ENCODE measurements at places on chromosomes 5 and 9. TPM values are rescaled to one million over a fixed set of nuclear protein-coding genes. Genes with fewer than 3 reads are reported as not detected.

- no peaks in the 10 kb centered on the region for H3K4me1 ChIP-seq
- H3K36me3 ChIP-seq = no peaks in the 10 kb centered on the region
- no peaks in the 10 kb centered on the region for H3K27me3 ChIP-seq
- H3K4me3 ChIP-seq = no peak overlapping the region
- no peak for DNase-seq
These were observed 136.4 kb downstream of the ICE1 start for GRCh38 chr5:5558638-5559527.

- H3K4me3 ChIP-seq = no peak overlapping the region
- H3K36me3 ChIP-seq = no peaks in the 10 kb centered on the region
- H3K4me1 ChIP-seq = no peaks in the 10 kb centered on the region
- DNase-seq = no peak
These were observed 196.1 kb downstream of the ANXA1 start for GRCh38 chr9:73347720-73348119.

The EIF4E1B gene
- polyA plus RNA-seq = 1.5 TPM

DNA sequence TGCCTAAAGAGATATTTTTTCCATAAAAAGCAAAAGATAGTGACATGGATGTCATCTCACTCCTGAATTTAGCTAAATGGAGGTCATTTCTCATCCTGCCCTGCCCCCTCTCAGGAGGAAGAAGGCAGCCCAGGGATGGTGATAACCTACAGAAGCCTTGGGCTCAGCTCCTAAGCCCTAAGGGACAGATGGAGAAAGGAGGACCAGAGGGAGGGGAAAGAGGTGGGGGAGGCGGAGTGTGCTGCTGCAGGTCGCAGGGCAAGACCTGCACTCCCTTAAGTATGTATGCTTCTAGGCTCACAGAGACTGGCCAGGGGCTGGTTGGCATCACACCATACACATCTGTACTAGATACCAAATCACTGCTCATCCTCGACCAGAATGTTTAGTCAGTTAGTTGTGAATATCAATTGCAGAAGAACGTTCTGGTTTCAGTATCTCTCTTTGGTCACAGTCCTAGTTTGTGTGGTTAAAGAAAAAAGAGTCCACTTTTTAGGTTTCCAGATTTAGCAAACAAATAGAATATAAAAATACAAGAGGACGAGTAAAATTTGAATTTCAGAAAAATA, 18.4 kb upstream of the CDKN2AIPNL start:
- no peak for DNase-seq
- H3K4me3 ChIP-seq = no peak overlapping the region
- H3K36me3 ChIP-seq = no peaks in the 10 kb centered on the region
- no peaks in the 10 kb centered on the region for H3K27me3 ChIP-seq

The CDX1 gene
- not detected for polyA plus RNA-seq

GRCh38 chr9:12776513-12777055, 1.8 kb downstream of the LURAP1L start:
- no peaks in the 10 kb centered on the region for H3K4me1 ChIP-seq
- H3K27ac ChIP-seq = peak overlapping the region; percentile 92
- peak; percentile 82 for DNase-seq

DNA sequence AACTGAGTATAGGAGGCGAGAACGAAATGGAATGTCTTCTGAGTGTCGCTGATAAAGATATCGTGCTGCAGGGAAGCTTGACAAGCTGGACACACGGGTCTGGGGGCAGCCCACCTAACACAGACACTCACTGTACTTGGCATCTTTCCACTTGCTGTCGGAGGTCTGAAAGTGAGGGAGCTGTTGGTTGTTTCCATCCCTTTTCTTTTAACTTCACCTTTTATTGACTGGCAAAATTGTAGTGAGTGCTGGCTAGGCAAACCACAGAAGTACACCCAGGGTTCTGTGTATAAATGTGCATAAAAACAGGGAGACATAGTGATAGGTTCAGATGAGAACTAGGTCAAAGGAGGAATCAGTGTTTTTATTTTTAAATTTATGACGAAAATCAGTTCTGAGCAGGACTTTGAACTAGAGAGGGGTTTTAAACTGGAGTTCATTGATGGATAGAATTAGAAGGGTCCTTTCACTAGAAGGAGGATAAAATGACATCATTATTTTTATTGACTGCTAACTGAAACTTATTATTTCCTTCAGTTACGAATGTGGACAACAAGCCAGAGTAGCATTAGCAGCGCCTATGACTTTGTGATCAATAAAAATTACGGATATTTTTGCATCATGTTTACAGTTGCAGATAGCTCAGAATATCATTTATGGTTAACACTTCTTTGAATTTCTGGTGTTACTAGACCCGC, 817 bp downstream of the GAPVD1 start:
- H3K4me1 ChIP-seq = peaks cover 8% of the 10 kb centered on the region
- H3K36me3 ChIP-seq = no peaks in the 10 kb centered on the region
- H3K27me3 ChIP-seq = no peaks in the 10 kb centered on the region
- H3K27ac ChIP-seq = no peak overlapping the region

DNA sequence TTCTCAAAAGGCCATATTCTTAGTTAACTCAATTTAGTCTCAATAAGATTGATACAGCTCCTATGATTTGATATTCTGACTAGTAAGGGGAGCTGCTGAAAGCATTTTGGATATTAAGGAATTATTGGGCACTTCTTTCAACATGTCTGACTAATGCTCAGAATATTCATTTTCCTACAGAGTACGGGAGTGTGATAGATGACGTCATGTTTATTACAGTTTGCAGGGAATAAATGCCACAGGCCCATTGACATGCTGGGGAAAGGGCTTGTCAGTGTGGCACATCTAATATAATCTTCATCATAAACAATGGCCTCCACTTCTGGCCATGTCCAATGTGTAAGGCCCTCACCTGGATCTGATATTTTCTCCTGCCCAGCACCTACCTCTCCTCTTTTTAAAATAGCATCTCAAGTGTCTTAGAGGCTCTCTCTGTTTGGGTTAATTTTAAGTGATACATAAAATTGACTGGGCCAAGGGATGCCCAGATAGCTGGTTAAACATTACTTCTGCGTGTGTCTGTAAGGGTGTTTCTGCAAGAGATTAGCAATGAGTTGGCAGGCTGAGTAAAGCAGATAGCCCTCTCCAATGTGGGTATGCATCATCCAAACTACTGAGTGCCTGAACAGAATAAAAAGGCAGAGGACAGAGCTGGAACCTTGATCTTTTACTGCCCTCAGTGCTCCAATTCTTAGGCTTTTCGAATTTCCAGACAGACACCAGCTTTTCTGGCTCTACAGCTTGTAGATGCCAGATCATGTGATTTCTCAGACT, 99.3 kb downstream of the SLC24A2 start:
- no peak overlapping the region for H3K4me3 ChIP-seq
- H3K36me3 ChIP-seq = no peaks in the 10 kb centered on the region
- H3K4me1 ChIP-seq = no peaks in the 10 kb centered on the region
- no peak for DNase-seq
- no peak overlapping the region for H3K27ac ChIP-seq
- no peaks in the 10 kb centered on the region for H3K27me3 ChIP-seq

DNA sequence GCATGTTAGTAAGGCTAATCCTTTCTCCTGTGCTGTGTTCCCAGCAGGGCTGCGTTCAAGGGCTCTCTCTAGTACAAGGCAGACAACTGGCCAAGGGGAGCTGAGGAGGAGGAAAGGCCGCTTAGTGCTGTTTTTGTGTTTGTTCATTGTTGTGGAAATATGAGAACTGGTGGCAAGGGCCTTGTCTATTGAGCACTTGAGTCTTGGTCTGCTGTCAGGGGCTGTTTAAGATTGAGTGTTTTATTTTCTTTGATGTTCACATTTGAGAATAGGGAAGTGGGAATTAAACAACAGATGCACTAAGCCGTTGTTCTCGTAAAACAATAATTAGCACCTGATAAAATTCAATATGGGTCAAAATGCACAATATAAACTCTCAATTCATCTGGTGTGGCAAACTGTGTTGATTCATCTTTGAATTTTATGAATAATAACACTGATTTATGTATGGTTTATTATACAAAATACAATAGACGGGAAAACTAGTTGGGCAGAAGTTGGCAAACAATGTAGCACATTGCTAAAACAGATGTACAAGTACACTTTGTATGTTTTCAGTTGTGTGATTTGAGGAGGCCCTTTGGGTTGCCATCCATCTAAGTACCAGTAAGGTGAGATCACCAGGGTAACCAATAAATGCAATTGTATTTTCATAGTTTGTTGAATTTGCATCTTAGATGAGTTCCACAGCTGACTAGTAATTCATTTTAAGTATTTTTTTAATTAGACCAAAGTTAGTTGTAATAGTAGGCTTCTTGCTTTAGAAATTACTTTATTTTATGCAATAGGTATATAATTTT, 97.6 kb upstream of the GRHPR start:
- H3K4me3 ChIP-seq = no peak overlapping the region
- no peak for DNase-seq
- H3K36me3 ChIP-seq = no peaks in the 10 kb centered on the region
- H3K27ac ChIP-seq = no peak overlapping the region
- H3K4me1 ChIP-seq = peaks cover 33% of the 10 kb centered on the region
- H3K27me3 ChIP-seq = no peaks in the 10 kb centered on the region

- H3K4me1 ChIP-seq = peaks cover 8% of the 10 kb centered on the region
- no peak for DNase-seq
- H3K4me3 ChIP-seq = no peak overlapping the region
These were observed 61.7 kb downstream of the JMY start for GRCh38 chr5:79297661-79298060.

GRCh38 chr9:97405551-97405950, 6.3 kb upstream of the TDRD7 start:
- no peak overlapping the region for H3K27ac ChIP-seq
- no peak overlapping the region for H3K4me3 ChIP-seq
- H3K4me1 ChIP-seq = peaks cover 7% of the 10 kb centered on the region
- H3K27me3 ChIP-seq = no peaks in the 10 kb centered on the region

DNA sequence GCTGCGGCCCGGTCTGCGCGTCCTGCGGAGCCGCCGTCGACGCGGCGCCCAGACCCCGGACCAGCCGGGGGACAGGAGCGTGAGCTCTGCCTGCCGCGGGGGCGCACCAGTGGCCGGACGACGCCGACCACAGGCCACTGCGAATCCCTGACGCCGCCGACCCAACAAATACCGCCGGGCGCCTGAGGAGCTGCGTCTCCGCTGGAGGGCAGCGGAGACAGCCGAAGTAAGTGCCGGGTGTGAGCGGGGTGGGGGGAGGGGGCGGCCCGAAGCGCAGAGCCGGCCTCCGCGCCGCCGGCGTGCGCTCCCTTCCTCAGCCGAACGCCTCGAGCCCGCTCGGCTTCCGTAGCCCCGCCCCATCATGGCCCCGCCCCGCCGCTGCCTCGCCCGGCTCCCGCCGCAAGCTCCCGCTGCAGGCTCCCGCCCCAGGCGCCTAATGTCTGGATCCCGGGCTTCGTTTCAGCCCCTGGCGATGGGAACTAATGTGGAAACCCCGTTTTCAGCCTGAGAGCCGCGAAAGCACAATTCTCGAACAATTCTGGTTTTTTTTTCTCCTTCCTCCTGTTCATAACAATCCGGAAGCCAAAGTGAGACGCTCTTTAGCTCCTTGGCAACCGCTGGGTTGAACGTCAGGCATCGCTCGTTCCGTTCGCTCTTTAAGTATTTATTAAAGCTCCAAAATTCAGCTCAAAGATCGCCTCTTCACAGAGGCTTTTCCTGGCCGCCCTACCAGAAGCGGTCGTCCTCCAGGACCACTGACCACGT, at the start of gene RFK:
Gene RFK, minus strand, starts transcription at position 232 of the 765 bp plus-strand sequence. CDS start 255 bp downstream, outside the sequence.
- peak within 1 kb of the TSS; percentile 94 for H3K27ac ChIP-seq
- H3K27me3 ChIP-seq = no peaks in the 10 kb centered on the region
- no peaks in the 10 kb centered on the region for H3K4me1 ChIP-seq

The SLCO6A1 gene
- not detected for polyA plus RNA-seq

DNA sequence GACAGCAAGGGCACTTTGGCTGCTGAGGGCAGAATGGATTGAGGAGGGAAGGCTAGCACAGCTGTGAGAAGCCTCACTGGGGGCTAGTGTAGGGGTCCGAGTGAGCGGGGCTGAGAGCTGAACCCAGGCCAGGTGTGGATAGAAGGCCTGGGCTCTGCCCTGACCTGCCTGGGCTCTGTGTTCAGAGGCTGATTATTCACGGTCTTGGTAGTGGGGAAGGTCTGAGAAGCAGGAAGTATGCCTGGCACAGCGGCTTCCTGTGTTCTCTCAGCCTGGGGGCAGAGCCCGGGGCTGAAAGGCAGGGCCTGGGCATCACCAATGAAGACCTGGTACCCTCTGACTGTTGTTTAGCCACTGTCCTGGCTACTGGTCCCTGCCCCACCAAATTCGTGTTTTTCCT, 136.4 kb upstream of the TBC1D2 start:
- H3K27me3 ChIP-seq = no peaks in the 10 kb centered on the region
- H3K4me1 ChIP-seq = no peaks in the 10 kb centered on the region
- no peaks in the 10 kb centered on the region for H3K36me3 ChIP-seq
- no peak overlapping the region for H3K27ac ChIP-seq

The PLPP7 gene
- 0.94 TPM for polyA plus RNA-seq

GRCh38 chr9:136327304-136327974, at the start of gene GPSM1:
Gene GPSM1, plus strand, starts transcription at chr9:136327539. Its CDS starts 157 bp downstream, at chr9:136327696.
- peaks cover 7% of the 10 kb centered on the region for H3K4me1 ChIP-seq
- H3K27ac ChIP-seq = no peak within 1 kb of the TSS
- H3K4me3 ChIP-seq = peak within 1 kb of the TSS; percentile 59
- DNase-seq = peak; percentile 75
- no peaks in the 10 kb centered on the region for H3K36me3 ChIP-seq
